Smooth muscle cell of the brain vasculature (primary cell): ENCODE measurements at places on chromosomes 1 and 21.

GRCh38 chr1:94422115-94422820, 4.1 kb downstream of the ABCD3 start:
- DNase-seq: no peak

DNA sequence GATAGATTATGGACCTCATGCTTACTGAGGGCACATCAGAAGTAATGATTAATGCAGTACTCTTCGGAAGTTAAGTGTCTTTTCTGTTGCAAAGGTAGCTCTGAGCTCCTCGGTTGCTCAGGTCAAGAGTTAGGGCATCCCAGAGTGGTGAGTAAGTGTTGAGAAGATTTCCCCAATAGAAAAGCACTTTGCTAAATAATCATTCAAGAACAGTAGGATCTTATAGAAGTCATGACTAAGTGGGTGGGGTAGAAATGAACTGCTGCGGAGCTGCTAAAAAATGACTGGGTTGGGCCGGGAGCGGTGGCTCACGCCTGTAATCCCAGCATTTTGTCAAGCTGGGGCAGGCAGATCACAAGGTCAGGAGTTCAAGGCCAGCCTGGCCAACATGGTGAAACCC, 648.6 kb upstream of the CAMK1G start:
- no peak for DNase-seq

DNA sequence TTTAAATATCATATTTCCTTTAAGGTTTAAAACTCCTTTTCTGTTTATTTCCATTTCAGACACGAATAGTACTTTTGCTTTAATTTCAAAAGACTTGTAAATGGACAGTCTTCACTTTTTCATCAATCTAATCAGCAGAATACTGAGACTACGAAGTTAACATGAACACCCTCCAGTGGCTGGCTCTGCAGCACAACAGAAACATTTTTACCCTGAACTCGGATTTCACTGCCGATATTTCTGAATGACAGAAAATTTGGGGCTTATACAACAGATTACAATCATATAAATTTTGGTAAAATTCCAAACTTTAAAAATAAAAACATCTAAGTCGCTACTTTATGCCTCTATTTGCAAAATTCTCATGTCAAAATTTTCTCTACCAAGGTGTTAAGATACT, 86.2 kb downstream of the AKT3 start:
- DNase-seq: no peak

GRCh38 chr1:21824926-21825325, 12.9 kb downstream of the LDLRAD2 start:
- DNase-seq: no peak
